ENCODE measurements at places on chromosomes 2 and 18.

GRCh38 chr2:20609349-20609994, 41.4 kb downstream of the HS1BP3 start:
- peak; percentile 17 for DNase-seq

GRCh38 chr2:127199223-127199622, 20.9 kb downstream of the CYP27C1 start:
- no peak for DNase-seq

DNA sequence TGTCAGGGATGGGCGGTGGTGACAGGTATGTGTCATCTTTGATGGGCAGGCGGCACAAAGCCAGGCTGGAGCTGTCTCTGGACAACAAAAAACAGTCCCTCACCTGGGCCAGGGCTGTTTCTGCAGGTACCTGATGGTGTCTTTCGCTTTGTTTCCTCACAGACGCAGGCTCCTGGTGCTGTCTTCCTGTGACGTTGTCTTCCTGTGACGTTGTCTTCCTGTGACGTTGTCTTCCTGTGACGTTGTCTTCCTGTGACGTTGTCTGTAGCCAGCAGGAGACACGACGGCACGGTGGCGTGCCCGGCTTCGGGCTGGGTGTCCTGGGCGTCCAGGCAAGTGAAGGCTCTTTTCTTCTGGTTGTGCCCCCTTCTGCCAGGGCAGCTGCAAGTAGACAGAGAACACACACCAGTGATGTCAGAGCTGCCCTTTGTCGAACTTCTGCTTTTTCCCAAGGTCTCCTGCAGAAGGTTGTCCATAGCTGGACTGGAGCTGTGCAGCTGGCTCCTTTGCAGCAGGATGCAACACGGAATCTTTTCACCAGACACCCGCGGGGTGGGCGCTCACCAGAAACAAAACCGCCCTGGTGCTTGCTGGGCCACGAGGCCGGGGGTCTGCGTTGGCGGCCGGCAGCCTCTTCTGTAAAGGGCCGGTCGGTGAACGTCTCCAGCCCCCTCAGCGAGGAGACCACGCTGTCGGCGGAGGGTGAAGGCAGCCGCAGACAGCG, 21.1 kb downstream of the GPR35 start:
- peak; percentile 68 for DNase-seq

DNA sequence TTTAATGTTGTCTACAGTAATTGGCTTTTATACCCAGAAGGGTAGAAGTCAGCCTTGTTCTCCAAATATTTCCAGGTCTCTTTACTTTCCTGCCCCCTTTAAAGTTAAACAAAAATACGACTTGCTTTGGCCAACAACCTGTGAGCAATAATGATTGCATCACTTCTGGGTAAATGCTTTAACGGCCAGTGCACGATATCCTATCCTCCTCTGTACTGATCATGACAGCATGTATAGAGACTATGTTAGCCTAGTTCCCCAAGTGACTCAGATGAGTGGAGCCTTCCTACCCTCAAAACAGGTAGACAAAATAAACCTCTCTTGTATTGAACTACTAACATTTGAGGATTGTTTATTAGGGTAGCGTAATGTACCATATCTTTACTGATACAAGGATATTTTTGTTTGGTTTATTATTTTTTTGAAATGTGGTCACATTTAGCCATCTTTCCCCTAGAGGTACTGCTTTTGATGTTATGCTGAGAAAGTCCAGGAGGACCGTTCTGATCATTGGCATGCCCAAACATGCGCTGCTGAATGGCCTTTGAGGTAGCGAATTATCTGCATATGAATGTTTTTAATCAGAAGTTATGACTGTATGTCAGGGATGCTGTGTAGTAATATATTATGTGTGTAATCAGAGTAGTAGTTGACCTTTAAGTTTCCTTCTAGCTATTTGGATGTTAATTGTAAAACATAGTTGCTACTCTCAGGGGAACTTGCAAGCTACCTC, 262.6 kb upstream of the DCC start:
- DNase-seq: no peak

- no peak for DNase-seq
These were observed 138.4 kb upstream of the HNRNPA3 start for GRCh38 chr2:177074099-177074710.

GRCh38 chr2:206084439-206084869, 1.5 kb downstream of the INO80D start:
- DNase-seq: peak; percentile 69

DNA sequence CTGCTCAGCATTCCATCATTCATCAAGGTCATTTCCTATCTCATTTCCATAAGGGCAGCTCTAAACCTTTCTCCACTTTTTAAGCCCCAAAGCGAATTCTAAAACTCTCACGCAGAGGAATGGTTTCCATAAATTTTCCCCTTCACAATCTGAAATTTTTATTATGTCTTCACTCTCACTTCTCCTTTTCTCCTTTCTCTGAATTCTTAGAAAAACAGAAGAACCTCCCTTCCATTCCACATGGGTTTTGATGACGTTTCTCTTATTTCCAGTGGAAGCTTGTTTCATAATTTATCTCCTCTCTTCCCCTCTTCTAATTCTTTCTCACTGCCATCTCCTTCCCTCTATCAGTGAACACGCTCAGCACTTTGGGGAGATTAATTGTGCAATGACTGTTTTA, 97.3 kb downstream of the SPATS2L start:
- DNase-seq: no peak

- peak; percentile 50 for DNase-seq
These were observed 31.3 kb downstream of the MAL start for GRCh38 chr2:95056461-95057459.

DNA sequence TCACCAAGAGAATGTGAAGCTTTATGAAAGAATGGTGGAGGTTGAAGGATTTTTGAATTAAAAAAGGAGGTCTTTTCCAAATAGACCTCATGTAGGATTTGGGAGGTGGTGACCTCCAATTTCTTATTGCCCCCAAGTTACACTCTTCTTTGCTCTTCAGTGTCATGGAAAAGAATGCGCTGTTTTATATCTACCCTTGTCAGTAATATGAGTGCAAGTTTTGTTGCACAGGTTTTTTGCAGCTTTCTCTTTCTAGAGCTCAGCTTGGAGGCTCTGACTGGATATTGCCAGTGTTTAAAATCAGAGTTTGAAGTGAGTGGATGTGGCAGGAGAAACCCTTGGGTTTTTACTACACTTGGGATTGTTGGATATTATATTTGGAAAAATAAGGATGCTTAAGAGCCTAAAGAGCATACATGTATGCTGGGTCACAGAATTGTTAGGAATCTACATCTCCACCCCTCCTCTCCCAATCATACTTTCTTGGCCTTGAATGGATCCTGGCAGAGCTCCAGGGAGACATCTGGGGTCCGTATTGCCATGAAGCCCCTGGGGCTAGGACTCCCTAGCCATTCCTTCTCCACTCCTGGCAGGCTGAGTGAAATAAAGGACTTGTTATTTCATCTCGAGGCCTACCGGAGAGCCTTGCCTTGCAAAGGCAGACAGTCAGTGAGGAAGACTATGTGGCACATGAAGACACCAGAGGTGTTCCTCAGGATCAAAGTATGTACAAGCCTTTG, 43.8 kb downstream of the APOB start:
- no peak for DNase-seq

DNA sequence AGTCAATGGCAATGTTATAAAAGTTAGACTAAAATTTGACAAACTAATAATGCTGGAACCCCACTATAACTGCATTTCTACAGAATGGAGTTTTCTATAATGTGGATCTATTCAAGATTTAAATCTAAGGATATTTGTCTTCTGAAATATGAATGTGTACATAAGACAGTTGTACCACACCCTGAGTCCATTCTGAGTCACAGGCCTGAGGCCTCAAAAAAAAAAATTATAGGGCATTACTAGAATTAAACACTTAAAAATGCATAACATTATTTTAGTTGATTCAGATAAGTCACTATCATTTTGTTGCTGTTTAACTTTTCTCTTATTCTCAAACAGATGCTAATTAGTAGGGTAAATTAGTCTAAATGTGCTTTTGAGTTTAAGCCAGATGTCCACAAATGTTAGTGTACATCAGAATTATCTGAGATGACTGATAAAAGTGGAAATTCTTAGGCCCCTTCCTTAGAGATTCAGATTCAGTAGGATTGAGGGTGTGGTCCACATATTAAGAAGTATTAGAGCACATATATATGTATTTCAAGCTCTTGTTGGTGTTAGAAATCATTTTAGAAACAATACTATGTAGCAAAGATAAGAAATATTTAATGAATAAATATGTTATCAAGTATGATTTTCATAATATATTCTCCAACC, 42.4 kb upstream of the COL5A2 start:
- no peak for DNase-seq

DNA sequence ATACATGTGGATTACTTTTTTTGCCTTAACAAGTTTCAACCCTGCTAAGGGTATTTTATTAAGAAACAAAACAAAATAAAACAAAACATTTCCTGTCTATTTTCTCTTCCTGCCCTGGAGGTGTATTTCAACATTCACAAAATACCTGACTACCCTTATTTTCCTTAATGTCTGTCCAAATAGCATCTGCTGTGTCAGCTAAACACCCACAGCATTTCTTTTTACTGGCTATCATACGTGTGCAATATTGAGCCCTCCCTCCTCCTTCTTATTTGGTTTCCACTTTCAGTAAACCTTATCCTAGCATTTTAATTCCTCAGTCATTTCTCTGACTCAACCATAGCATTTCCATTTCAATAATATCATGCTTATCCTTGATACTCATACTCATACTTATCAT, 1420.0 kb upstream of the ZEB2 start:
- DNase-seq: no peak

- no peak for DNase-seq
These were observed 312.2 kb downstream of the EN1 start for GRCh38 chr2:118535171-118535817.

All from activated effector memory CD4-positive, alpha-beta T cell treated with anti-CD3 and anti-CD28 coated beads, Interleukin-2, amount 50 U/mL, for 16 hours (primary cell).